Foreskin fibroblast (primary cell): ENCODE measurements at places on chromosomes 11 and 22.

DNA sequence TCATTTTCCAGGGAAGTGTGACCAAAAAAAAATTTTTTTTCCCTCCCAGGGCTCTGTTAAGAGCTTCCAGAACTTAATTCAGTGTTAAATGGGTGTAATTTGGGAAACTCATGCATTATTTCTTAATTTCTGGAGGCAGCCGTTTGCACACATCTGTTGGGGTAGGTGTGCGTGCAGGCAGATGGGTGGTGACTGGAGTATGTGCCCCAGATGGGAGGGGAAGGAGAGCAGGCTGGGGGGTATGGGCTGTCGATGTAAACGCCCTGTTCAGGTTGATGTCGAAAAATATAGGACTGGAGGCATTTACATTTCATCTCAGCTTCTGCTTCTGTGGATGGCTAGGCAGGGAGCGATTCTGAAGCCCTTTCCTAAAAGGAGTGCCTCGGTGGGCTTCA lies 13.7 kb upstream of the SHISAL1 start:
- no peak for DNase-seq

- DNase-seq = no peak
Observed at GRCh38 chr11:125111001-125111342, 454 bp downstream of the TMEM218 start.

DNA sequence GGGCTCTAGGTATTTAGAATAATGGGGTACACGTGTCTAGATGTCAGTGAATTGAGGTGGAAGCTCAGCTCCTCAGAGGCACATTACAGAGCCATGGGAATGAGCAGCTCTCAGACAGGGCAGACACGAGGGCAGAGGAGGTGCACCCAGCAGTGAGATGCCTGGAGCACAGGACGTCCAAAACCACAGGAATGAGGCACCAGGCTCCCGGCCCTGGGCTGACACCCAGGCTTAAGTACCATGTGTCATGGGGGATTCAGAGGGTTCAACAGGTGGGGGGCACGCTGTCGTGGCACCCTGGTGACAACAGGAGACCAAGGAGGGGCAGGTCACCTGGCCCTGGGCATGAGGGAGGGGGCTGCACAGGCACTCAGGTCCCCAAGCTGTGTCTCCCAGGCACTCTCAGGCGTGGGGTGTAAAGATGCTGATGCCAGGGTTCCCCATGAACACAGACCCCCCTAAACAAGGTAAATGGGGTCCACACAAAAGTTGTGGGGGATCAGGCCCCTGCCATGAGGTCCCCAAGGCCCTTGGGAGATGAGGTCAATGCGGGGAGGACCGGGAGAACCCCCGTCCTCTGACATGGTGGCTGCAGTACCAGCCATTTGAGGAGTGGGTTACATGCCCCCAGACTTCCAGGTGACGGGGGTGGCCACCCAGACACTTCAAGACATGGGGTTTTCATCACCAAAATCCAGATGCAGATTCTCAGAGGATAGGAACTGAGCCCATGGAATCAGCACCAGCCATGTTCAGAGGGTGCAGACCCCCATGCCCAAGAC lies 5.6 kb upstream of the SYT8 start:
- DNase-seq = peak; percentile 62

DNA sequence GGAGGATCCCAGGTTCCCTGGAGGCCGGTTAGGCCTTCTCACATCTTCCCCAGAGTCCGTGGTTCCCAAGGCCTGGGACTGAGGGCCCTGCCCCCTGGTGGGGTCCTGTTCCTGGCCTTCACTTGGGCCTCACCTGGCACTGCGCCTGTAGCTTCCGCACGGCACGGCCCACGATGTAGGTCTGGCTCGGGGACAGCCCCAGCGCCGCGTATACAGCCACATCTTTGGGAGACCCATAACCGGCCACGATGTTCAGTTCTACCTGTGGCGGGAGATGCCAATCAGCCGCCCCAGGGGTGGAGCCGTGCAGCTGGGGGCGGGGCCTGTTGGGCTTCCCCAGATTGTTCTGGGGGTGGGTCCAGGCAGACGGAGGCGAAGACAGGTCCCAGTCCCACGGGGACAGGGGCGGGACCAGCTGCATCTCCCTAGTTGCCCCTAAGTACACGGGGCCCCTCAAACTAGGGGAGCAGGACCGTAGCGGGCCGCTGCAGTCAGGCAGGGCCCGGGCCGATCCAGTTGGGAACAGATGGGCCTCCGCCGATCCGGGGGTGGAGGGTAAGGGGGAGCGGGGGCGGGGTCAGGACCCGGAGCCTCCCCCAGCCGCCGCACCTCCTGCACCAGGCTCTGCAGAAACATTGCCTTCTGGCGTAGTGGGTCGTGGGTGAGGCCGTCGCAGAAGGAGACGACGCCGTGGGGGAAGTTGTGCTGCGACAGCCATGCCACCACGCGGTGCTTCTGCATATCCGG lies 10.1 kb downstream of the AIP start:
- no peak for DNase-seq

DNA sequence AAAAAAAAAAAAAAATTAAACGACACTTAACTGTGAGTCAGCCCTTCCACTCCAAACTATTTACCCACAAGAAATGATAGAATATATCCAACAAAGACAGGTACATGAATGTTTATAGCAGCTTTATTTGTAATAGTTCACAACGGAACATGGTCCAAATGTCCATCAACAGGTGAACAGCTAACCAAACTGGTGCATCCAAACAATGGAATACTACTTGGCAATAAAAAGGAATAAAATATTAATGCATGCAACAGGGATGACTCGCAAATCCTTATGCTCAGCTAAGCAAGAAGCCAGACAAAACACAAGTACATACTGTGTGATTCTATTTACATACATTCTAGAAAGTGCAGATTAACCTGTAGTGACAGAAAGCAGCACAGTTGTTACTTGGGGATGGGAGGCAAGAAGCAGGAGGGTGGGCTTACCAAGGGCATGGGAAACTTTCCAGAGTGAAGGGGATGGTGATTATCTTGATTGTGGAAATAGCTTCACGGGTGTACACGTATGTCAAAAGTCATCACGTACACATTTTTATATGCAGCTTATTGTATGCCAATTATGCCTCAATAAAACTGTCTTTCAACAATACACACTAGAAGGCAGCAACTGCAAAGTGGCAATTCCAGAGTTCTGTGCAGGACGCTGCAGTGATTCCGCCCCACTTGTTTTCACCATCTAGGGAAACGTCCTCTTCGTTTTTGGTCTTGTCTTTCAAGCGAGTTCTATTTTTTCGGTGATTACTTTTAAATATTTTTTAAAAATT lies 6.7 kb upstream of the SF1 start:
- DNase-seq = no peak

DNA sequence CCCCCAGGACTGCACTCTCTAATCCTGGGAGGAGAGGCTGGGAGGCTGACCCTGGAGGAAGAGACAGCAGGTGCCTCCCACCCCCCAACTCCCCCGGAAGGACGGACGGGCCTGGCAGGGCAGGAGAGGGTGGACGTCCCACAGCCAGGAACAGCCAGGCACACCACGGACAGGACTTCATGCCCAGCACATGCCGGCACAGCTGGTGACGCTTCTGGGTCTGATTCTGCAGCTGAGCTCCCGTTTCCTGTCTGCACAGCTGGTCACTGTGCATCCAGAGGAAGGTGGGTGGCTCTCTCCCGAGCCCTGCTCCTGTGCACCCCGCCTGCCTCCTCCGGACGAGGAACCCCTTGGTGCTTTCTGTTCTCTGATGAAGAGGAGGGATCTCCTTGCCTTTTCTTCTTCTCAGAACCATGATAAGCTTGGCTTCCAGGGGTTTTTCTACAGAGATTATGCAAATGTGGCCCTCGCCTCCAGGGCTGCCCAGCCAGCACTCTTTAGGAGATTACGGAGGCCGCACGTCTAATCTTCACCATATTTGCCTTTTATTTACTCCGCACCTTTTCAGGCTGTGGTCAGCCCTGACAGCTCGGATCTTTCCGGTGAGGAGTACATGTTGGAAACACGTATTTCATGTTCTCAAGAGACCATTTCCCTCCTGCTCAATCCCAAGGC lies 1295.8 kb downstream of the BRD1 start:
- DNase-seq = no peak

- DNase-seq = no peak
Observed at GRCh38 chr11:12216671-12217374, 106.4 kb downstream of the MICAL2 start.

DNA sequence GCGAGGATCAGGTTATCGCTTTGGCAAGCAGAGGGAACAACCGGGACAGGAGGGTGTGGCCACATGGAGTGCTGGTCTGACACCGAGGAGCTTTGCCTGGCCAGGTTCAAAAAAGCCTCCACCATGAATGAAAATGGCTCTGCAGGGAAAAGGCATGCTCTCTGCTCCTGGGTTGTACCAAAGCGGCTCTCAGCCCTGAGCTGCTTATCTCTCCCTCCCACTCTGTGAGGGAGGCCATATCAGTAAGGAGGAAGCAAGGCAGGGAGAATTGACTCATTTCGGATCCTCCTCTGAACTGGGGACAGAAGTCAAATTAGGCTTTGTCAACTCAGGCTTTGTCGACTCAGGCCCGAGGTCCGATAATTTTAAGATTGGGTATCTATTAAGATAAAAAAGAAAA lies 82.9 kb upstream of the CRTAM start:
- DNase-seq = no peak

DNA sequence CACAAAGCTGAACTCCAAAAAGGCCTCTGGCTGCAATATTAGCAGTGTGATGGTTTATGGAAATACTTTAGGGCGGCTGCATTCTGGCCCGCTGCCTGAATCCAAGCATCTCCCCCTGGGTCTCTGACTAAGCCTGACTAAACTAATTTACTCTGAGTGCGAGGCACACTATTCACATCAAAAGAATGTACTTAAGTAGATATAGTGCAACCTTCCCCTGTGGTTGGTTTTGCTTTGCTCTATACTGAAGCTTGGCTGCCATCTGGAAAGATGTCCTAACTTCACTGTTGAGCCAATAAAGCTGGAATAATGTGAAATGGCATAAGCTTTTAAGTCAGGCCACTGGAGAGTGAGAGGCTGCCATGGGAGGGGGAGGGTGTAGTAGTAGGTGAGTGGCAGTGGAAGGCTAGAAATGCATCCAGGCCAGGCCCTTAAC lies 321.6 kb downstream of the AASDHPPT start:
- DNase-seq = peak; percentile 99

DNA sequence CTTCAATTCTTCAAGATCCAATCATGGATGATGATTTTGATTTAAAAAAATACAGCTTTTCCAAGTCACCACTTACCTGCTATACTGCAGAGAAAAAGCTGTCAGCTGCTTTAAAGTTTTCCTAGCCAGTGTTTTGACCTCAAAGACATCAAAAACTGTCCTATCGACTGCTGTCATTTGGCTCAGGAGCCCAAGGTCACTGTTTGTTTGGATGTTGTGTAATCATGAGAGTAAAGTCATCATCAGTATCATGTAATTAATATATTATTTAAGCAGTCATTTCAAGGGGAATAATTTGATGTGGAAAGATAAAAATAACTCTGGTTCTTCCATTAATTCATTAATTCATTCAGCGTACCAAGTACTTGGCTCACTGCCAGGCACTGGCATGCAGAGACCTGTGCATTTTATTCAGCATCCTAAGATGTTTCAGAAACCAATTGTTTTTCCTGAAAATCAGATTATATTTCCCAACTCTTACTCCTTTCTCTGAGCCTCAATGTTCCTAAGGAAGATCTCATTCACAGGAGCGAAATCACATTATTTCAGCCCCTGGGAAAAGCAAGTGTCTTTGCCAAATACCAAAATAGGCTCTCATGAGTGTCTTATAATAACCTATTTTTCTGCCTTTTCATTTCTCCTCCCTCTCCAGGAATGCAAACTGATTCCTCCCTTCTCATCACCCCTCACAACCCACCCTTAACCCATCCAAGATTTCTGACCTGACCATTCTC lies 59.9 kb downstream of the SLC1A2 start:
- no peak for DNase-seq

DNA sequence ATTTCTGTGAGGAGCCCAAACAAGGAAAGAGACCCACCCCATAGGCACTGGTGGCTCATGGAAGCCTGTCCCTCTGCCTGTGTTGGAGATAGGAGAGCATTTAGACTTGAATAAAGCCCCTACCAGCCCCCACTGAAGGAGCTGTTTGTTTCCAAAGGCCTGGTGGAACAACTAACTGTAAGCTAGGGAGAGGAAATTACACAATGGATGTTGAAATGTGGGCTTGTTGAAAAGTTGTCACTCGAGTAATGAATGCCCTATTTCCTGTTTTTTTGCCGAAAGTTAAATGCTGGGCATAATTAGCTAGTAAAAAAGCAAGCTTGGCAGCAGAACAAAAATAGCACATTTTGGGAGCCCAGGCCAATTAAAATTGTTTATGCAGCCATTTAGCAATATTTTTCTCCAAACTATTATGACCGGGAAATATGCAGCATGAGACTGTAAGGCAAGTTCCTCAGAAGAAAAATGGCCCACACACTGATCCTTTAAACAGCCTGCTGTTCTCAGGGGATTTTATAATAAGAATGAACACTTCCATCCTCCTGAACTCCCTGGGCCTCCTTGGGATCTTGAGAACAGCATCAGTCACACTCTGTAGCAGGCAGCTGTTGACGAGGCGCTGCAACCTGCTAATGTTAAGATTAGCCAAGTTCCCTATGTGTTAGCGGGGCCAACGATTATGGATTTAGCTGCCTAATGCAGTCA lies 38.6 kb upstream of the LMO2 start:
- peak; percentile 24 for DNase-seq

- no peak for DNase-seq
Observed at GRCh38 chr11:64563966-64564365, 27.1 kb upstream of the SLC22A12 start.

DNA sequence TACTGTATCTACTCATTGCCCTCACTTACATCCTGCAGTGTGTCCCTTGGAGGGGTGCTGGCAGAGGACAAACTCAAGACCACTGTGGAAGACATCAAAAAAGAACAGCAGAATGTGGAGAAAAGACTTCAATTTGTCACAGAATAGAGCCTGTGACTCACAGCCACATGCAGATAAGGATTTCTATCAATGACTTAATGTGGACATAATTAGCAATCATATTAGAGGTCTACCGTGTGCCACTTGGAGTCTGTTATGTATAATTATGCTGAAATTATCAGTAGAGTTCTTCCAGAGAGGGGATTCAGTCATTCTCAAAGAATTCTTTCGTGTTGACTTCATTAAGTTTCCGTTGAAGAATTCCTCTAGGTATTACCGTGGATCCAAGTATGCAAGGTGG lies 473.5 kb downstream of the MIAT start:
- DNase-seq = no peak

DNA sequence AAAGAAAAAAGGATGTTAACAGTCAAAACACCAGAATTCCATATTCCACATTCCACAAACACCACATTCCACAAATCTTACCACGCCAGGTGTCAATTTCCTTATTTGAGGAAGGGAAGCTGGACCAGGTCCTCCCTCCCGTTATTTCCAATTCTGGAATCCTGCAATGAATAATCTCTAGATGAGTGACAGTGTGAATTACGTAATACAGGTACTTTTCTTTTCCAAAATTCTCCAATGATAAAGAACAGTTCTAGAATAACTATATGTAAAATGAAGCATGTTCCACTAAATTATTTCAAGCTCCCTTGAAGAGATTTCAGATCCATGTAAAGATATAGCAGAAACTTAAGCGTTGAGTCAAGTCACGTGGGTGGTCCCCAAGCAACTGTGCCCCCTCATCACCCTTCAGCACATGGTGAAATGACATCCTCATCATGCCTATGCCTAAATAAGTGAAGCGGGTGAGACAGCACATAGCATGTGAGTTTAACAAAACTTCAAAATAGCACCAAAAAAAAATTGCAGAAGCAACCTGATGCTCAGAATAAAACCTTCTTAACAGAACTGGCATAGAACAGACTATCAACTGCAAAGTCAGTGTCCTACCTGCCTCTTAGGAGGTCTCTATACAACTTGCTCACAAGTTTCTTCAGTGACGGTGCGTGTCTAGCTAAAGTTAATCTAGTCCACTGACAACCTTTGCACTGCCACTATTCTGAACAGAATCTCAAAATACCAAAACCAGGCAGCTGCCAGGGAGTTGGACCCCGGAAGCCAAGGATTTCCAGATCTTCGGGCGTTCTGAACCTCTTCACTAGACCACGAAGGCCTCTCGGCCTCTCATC lies 876 bp downstream of the NFRKB start:
- DNase-seq = peak; percentile 29
